ENCODE measurements at places on chromosomes 4 and X. TPM values are rescaled to one million over a fixed set of nuclear protein-coding genes. Genes with fewer than 3 reads are reported as not detected.
A peak's percentile ranks its signal among the peaks of the same experiment; 100 is the strongest.

DNA sequence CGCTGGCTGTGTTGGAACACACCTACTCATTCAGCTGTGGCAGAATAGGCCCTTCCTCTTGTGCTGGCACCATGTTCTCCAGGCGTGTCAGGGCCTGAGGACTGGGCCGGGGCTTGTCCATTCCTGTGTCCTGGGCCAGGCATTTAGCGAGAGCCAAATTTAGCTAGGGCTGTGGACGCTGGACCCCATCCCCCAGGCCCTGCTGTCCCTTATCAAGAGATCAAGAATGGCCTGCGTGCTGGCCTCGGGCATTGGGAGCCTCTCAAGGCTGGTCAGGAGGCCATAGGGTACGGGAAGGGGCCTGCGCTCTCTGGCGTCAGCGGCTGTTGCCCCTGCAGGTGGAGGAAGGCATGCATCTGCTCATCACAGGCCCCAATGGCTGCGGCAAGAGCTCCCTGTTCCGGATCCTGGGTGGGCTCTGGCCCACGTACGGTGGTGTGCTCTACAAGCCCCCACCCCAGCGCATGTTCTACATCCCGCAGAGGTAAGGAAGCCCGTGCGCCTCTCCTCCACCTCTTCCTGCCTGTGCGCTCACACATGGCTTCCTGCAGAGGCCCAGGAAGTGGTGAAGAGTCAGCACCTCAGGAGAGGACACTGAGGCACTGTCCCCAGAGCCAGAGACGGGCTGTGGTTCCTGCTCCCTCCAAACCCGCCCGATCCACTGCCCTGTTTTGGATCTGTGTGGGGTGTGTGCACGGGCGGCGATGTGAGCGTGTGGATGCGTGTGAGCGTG lies 15.3 kb downstream of the ABCD1 start:
- no peak for DNase-seq

- no peak for DNase-seq
These were observed 44.5 kb upstream of the MAGEB2 start for GRCh38 chrX:30170900-30171299.

DNA sequence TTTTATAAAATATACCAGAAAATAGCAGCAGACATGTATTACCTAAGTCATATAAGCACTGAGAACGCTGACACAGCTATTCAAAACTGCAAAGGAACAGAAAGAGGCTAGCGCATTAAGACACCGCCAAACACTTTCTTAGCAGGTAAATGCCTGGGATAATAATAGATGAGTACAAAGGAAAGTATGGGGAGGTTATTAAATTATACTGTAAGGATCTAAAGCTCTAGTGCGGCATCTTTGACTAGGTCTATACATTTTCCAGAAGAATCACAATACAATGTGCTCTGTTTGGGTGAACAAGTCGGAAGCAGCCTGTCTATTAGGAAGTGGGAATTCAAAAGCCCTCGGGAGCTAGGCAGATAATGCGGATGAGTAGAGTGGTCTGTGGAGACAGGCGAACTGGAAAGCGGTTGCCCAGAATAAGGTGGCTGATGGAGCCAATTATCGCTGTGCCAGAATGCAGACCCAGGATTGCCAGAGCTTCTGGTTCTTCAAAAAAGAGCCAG lies 443.6 kb upstream of the TENM3 start:
- no peak for DNase-seq

SSX3 gene
- total RNA-seq, result not detected

- no peak for DNase-seq
These were observed 48.9 kb upstream of the GRID2 start for GRCh38 chr4:92254767-92255442.

- no peak for DNase-seq
These were observed 47.2 kb downstream of the AFAP1 start for GRCh38 chr4:7892212-7893019.

- no peak for DNase-seq
These were observed at the start of gene NRK for GRCh38 chrX:105822138-105823091. Gene NRK, plus strand, starts transcription at chrX:105822539. Its CDS starts 307 bp downstream, at chrX:105822846.

DNA sequence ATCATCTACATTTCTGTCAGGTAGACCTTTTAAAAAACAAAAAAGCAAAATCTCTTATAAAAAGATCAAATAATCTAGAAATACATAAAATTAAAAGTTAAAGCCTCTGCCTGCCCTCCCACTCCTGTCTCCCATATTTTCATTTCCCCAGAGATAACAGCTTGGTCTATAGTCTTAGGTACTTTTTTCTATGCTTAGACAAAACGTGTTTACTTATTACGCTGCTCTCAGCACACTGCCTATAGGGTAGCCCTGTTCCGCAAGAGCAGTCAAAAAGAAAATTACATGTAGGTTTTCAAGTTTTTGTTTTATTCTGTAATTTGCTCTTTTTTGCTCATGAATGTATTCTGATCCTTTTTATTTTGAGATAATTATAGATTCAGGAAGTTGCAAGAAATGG lies 73.3 kb downstream of the TAF1 start:
- DNase-seq, result no peak

RAB9B gene
- total RNA-seq, result 0.20 TPM

GRCh38 chrX:38970845-38971244 lies 169.6 kb downstream of the MID1IP1 start:
- no peak for DNase-seq

GRCh38 chr4:109302361-109303139 lies at the start of gene COL25A1:
Gene COL25A1, minus strand, starts transcription at chr4:109302658.
- DNase-seq, result peak; percentile 12

GRCh38 chr4:2360396-2360730 lies 58.1 kb downstream of the ZFYVE28 start:
- DNase-seq, result no peak

WDR44 gene
- 13.6 TPM for total RNA-seq

- no peak for DNase-seq
These were observed 129.8 kb downstream of the ATXN3L start for GRCh38 chrX:13190051-13190450.

SLC25A53 gene
- total RNA-seq, result 13.3 TPM

- DNase-seq, result no peak
These were observed 20.4 kb downstream of the DOK7 start for GRCh38 chr4:3483471-3483921.

DNA sequence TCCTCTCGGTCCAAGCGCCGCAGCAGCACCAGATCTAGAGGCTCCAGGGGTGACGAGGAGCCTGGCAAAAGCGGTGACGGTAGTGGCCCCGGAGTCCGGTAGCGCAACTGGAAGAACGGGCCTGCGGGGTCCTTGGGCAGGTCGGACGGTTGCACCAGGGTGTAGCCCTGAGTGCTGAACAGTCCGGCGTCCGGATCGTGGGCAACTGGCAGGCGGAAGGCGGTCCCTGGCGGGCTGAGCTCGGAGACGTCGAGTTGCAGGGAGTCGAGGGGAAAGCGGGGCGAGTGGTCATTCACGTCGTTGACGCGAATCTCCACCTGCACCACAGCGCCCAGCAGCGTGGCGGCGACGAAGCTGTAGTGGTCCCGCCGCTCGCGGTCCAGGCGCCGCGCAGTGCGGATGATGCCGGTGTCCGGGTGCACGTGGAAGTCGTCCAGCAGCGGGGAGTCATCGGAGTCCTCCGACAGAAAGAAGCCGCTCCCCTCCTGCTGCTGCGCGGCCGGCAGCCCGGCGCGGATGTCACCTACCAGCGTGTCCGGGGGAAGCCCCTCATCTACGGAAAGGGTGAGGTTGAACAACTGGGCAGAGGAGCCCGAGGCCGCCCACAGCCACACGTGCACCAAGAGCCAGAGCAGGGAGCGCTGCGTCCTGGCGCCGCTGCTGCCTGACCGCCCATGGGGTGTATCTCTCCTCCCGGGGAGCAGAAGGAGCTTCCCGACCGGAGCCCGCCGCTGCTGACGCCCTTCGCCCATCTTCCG lies 837 bp downstream of the DCHS2 start:
- DNase-seq, result no peak

DNA sequence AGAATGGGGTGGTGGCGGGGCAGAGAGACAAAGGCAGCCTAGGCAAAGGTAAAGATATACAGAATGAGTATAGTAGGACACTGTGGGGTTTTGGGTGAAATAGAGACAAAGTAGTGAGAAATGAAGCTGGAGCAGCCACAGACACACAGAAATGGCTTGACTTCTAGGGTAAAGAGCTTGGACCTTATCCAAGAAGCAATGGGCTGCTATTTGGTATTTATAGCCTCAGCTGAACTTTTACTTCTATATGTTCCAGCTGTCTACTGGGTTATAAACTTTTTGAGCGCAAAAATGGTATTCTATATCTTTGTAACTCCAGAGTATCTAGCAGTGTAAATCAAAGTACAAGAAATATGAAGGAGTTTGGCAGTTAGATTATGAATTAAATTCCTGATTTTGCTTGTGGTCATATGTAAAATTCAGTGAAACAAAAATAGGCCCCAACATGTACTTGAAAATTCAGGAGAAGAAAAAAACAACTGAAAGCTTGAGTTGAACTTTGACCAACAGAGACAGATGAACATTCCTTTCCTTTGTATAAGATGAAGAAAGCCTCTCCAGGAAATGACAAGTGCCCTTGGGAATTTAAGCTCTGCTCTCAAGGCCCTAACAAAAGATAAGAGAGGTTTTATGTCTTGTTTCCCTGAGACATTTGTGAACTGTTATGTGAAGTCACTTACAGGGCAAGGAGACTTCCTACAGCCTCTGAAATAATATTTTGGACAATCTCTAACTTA lies 354.1 kb downstream of the CHIC1 start:
- no peak for DNase-seq

TLR2 gene
- total RNA-seq, result 1.4 TPM

GRCh38 chr4:2608291-2608690 lies 71.8 kb downstream of the FAM193A start:
- DNase-seq, result no peak

DNA sequence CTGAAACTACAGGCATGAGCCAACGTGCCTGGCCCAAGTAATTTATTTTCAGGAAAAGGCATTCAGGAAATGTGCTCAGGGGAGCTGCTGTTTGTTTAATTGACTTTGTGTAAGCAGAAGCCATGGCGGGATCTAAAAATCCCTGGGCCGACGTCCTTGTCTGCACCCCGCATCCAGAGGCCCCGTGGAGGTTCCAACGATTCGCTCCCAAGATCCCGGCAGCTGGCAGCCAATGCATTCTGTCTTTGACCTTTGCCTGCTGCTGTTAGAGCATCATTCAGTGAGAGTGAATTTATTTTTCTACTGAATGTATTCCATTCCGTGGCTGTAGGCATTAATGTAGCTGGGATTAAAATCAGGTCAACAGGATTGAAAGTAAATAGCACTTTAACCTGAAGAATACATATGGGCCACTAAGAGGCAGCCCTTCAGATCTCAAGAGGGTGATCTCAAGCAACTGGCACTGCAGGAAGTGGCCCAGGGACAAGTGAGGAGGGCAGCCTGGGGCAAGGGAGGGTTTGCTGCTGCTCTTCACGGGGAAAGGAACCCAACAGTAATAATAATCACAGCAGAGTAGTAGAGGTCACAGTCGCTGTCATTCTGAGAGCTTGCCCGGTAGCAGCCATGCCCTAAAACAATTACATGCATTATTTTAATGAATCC lies 75.2 kb downstream of the PSAPL1 start:
- DNase-seq, result no peak

RAB41 gene
- total RNA-seq, result not detected

CFAP299 gene
- not detected for total RNA-seq

MAOA gene
- total RNA-seq, result not detected

GRCh38 chr4:52057196-52057595 lies 6.1 kb downstream of the SPATA18 start:
- DNase-seq, result no peak

GPM6B gene
- total RNA-seq, result not detected

CORIN gene
- 0.86 TPM for total RNA-seq

SPANXA1 gene
- total RNA-seq, result not detected

DNA sequence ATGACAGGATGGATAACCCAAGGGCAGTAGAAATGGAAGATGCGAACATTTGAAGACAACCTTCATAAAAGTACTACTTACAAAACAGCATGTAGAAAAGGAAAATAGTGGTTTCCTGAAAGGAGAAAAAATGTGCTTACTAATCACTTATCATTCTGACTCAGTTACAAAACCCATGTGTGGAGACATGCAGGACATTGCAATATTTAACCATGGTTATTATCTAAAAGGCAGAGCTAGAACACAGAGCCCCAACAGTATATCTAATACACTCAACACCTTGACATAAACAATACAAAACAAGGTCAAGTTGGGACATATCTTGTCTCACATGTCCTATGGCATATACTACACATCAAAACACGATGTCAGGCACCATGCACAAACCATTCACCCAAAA lies 55.9 kb downstream of the EIF4E start:
- no peak for DNase-seq
